ENCODE measurements at places on chromosomes 1 and 21.

DNA sequence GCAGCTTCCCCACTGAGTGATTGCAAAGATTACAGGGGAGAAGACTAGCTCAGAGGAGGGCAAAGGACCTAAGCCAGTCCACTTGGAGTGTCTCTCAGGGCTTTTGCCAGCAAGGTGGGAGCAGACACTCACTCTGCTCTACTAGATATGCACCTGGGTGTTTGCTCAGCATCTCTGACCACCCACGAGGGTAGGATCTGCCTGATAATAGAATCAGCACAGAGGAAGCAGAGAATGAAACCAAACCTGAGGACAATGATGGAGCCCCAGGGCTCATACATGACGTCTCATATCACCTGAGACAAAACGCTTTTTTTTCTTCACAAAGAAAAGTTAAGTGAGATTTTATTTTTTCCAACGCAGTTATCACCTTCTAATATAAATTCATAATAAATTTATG, 79.4 kb downstream of the RRAGC start:
- DNase-seq = no peak

DNA sequence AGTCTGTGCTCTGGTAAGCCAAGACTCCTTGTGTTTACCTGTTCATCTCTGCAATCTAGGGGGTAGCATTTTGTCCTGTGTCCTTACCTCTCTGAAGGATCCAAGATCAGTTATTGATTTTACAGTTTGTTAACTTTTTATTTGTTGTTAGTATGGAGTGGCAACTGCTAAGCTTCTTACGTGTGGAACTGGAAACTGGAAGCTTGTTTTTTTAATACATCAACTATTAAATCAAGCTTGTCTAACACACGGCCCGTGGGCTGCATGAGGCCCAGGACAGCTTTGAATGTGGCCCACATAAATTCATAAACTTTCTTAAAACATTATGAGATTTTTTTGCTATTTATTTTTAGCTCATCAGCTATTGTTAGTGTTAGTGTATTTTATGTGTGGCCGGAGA, 29.2 kb upstream of the MPC2 start:
- DNase-seq = no peak

- no peak for DNase-seq
Observed at GRCh38 chr1:226649780-226650179, 89.3 kb downstream of the ITPKB start.

DNA sequence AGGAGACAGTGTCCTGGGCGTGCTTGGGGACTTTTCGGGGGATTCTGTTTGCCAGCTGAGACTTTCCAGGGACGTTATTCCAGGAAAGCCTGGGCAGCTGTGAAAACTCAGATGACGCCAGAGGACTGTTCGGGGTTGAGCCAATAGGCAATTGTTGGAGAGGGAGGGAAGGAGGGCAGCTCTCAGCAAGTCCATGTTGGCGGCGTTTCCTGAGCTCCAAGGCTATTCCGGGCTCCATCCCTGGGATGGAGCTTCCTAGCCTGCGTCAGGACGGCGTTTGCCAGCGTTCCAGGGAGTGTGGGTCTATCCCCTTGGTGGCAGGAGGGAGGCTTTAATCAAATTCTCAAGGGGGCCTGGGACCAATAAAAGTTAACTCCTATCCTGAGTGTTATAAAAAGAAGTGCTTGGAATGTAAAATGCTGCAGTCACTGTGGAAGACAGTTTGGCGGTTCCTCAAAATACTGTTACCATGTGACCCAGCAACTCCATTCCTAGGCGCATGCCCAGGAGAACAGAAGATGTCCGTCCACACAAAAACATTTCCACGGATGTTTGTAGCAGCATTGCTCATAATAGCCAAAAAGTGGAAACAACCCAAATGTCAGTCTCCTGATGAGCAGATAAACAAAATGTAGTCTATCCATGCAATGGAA, 15.2 kb downstream of the SLC27A3 start:
- DNase-seq = peak; percentile 76

- no peak for DNase-seq
Observed at GRCh38 chr1:8351693-8352470, 34.0 kb downstream of the SLC45A1 start.

GRCh38 chr1:200035397-200035955, 8.0 kb downstream of the NR5A2 start:
- DNase-seq = no peak

DNA sequence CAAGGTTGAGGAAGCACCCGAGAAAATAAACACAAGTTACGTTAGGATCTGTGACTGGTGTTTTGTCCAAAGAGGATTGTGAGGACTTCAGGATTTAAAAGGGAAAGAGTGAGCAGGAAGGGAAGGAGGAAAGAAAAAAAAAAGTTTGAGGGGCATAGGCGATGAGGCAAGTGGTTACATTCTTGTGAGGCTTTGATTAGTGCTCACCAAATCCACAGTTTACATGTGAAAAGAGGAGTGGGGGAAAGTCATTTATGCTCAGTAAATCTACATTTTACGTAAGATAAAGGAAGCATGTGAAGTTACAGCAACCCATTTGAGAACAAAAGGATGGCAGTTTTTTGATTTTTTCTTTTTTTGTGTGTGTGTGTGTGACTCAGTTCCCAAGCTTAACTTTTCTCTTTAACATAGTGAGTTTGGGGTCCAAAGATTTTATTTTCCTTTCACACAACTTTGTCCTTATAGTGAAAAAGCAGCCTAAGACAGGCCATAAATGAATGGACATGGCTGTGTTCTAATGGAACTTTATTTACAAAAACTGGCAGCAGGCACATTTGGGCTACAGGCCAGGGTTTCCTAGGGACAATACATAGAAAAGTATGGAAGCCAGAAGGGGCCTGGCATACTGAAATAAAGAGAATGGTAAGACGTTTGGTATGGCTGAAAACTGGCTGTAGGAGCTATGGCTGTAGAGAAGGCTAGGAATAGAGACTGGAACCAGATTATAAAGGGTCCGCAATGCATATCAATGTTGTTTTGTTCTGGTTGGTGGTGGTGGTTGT, 121.7 kb downstream of the FGGY start:
- no peak for DNase-seq

DNA sequence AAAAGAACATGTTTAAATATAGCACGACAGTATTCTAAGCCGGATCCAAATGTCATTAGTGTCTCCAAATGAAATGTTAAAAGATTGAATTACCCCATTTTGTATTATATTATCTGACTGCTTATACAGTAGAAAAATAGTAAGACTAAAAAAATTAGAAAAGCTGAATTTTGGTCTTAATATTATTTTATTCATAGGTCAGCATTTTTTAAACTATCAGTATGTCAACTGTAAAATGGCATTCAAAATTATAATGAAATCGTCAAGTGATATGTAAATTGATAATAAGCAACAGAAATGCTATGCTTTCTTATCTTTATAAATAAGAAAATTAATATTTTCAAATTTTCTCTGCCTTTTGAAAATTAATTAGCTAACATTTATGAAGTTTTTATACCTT, 16.6 kb downstream of the SLC44A5 start:
- DNase-seq = no peak

GRCh38 chr1:59043796-59044195, 253.1 kb upstream of the FGGY start:
- DNase-seq = no peak

GRCh38 chr1:210698661-210699060, 370.0 kb downstream of the HHAT start:
- no peak for DNase-seq

DNA sequence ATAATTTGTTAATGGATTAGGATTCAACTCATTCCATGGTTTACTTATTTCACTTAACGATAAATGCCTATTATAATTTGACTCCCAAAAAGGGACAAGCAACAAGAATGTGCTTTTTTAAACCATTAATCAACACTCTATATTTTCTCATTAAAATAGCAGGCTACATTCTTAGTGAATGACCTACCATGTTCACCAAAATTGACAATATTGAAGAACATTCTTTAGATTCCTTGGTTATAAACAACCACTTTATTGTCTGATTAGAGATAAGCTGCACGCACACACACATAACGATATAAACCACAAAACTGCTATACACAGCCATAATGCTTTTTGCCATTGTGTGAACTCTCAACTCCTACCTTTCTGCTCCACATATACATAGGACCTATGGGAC, 75.4 kb upstream of the LRRC7 start:
- DNase-seq = no peak

DNA sequence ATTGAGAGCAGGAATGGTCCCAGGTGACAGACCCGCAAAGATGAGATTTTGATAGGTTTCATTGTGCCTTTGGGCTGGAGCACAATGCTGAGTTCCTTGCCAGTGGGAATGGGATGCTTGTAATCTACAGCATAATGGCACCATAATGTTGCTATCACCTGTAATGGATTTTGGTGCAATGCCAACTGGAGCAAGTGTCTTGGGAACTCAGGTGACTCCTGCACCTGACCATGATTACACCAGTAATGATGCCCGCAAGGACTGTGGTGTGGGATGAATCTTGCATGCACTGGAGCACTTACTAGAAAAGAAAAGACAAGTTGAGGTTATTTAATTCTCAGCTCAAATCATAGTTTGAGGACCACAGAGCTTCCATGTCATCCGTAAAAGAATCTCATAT, 96.7 kb downstream of the PTPRU start:
- peak; percentile 22 for DNase-seq
